ENCODE measurements at places on chromosomes 3 and 15.

GRCh38 chr3:74643636-74644035 is 29.2 kb upstream of the CNTN3 start:
- no peak for DNase-seq

GRCh38 chr3:5787861-5788488 is 600.5 kb downstream of the EDEM1 start:
- no peak for DNase-seq

- no peak for DNase-seq
These were observed 16.7 kb downstream of the SMAD3 start for GRCh38 chr15:67082007-67082536.

GRCh38 chr3:61805510-61806080 is 244.2 kb downstream of the PTPRG start:
- DNase-seq, result no peak

DNA sequence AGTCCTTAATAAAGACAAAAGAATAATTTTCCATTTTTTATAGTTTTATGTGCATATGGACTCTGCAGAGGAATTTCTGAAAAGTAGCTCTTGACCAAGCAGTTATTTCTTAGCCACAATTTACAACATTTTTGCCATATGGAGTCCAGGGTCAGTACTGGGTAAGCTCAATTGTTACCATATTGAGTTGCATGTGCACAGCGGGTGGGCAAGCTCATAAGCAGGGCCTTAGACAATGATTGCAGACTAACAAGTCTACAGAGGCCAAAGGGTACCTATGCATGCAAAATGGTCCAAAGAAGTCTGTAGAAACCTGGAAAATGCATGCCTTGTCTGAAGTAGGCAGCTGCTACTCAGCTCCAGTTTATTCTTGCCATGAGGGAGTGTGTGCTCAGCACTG is 19.0 kb upstream of the ARHGEF26 start:
- no peak for DNase-seq

- DNase-seq, result no peak
These were observed 21.6 kb downstream of the PLA2G4B start for GRCh38 chr15:41860049-41860828.

- DNase-seq, result no peak
These were observed 29.6 kb upstream of the CEMIP start for GRCh38 chr15:80749589-80749988.

DNA sequence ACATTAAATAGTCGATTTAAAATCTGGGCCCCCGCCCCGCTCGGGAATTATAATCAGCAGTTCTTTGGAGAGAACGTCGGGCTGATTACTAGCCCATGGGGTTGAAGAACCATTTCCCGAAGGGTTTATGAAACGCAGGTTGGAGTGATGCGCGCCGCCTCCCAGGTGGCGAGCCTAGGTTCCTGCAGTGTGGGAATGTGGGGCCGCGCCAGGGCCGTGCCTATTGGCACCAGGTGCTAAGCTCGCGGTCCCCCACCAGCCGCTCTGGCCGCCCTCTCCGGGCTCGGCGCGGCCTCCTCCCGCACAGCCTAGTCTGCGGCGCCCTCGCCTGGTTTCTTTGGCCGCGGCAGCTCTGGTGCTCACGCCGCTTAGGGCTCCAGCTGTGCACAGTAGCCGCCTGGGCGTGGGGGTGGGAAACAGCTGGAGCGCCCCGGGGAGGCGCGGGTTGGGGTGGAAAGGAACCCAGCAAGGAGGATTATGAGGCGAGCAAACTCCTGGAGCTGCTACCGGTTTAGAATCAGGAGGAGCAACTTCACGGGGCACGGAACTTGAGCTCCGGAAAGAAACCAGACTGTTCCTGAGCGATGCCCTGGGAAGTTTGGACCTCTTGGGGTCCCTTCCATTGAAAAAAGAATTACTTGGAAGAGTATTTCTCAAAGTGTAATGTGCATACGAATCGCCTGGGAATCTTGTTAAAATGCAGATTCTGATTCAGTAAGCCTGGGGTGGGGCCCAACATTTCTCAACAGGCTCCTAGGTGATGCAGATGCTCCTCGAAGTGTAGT is 5.6 kb upstream of the MECOM start:
- no peak for DNase-seq

GRCh38 chr3:191262650-191263049 is 63.6 kb downstream of the OSTN start:
- no peak for DNase-seq

- DNase-seq, result no peak
These were observed 2.4 kb downstream of the TRPM1 start for GRCh38 chr15:31098953-31099740.

DNA sequence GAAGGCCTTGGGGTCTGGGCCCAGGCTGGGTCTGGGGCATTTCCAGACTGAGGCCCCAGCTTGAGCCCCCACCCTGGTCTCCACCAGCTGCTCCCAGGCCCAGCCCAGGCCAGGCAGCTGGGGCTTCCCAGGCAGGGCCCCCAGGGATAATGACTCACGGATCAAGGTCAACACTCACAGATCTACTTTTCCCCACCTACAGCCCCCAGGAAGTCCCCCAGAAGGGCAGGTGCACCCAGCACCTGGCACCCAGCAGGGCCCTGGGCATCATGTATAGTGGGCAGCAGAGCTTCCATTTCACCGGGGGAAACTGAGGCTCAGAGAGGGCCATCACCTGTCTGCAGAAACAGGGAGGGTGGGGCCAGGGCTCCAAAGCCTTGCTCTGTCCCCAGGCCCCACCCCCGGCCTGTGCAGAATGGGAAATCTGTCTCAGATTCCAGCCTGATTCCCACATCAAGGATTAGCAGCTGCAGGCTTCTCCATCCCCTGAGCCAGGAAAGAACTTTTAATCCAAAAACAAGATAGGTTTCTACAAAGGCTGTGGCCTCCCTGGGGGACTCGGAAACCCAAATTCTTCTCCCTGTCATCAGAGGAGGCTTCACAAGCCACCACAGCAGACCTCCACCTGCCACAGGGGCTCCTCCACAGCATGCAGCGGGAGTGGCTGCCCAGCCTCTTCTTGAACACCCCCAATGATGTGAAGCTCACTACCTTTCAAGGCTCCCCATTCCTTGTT is 49.8 kb downstream of the IQSEC1 start:
- DNase-seq, result no peak

GRCh38 chr3:101825904-101826445 is 23.3 kb upstream of the NFKBIZ start:
- DNase-seq, result no peak

DNA sequence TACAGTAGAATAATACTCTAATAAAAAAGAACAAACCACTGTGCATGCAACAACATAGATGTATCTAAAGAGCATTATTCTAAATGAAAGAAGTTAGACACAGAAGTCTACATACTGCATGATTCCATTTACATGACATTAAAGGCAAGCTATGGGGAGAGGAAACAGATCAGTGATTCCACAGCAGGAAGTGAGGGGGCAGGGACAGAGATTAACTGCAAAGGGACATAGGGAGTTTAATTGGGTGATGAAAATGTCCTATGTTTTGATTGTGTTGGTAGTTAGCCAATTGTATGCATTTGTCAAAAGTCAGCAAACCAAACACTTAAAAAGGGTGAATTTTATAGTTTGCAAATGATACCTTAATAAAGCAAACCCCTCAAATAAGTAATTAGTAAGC is 13.8 kb downstream of the CRYGS start:
- no peak for DNase-seq

DNA sequence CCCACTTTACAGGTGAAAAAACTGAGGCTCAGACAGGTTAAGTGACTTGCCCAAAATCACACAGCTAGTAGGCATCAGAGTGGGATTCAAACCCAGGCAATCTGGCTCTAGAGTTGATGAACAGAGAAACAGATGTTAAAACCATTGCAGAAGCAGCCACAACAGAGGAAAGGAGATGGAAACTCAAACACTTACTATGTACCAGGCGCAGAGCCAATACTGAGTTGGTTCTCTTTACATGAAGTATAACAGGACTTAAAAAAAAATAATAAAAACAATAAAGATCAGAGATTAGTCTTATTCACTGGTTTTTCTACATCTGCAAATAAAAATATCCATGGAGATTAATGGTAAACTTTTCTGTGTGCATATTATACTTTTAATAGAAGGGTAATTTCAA is 84.9 kb upstream of the SPATA12 start:
- DNase-seq, result no peak

DNA sequence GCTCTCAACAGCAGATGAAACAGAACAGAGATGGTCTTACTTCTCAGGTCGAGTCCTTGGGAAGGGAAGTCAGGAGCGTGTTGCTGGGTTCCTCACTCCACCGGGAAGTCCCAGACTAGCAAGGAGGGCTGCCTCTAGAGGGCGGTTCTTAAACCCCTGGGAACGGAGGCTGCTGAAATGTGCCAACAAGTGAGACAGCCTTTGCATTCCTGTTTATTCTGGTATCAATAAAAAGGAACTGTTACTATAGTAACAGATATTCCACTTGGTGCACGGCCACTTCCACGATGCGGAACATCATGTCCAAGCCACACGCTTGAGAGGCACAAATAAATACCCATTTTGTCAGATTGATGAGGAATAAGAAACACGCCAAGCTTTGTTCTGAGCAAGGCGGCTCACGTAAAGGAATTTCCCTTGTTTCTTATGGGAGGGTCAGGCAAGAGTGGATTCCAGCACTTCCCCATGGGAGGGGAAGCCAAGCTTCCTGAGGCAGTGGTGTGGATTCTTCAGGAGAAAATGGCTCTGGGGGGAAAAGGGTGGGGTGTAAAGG is at the start of gene FAM107A:
FAM107A (minus strand) TSS at position 123 of the 553 bp plus-strand sequence. CDS start 7,531 bp downstream, outside the sequence.
- no peak for DNase-seq

- DNase-seq, result no peak
These were observed 67.4 kb downstream of the ATP10A start for GRCh38 chr15:25795712-25796111.

DNA sequence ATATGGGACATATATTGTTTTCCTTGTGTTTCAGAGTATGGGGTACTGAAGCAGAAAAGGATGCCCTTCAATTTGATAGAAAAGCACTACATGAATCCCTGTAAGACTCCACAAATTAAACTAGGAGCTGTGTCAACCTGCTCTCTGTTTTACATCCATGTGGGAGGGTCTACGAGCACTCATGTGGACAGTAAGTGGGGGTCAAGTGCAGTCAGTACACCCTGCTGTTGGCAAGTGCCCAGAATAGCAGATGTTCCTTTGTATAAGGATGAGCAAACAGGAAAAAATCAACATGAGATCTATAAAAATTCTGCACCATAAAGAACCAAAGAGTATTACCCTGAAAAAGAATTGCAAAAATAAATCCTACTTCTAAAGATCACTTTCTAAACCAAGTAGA is 659.9 kb downstream of the SI start:
- peak; percentile 89 for DNase-seq

GRCh38 chr3:119555309-119555735 is 4.1 kb downstream of the CD80 start:
- no peak for DNase-seq

DNA sequence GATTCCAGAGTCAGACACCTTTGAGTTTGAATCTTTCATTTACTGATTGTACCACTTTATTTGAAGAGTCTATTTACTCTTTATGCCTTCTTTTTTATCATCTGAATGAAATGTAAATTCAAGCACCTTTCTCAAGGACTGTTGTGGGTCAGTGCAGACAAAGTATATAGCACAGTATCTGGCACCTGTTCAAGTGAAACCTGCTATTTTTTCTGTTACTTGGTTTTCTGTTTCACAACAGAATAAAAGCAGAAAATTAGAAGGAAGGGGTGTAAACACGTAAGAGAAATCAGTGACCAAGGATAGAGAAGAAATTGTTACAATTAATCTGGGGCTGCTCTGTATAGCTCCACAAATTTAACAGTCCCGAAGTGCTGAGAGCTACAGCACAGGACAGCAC is 357.4 kb downstream of the RSL24D1 start:
- DNase-seq, result no peak

GRCh38 chr3:111846039-111846438 is 13.0 kb upstream of the PHLDB2 start:
- DNase-seq, result no peak

- DNase-seq, result no peak
These were observed at the start of gene CORO2B for GRCh38 chr15:68578980-68579935. Gene CORO2B, plus strand, starts transcription at chr15:68578993. Its CDS starts 270 bp downstream, at chr15:68579263.

DNA sequence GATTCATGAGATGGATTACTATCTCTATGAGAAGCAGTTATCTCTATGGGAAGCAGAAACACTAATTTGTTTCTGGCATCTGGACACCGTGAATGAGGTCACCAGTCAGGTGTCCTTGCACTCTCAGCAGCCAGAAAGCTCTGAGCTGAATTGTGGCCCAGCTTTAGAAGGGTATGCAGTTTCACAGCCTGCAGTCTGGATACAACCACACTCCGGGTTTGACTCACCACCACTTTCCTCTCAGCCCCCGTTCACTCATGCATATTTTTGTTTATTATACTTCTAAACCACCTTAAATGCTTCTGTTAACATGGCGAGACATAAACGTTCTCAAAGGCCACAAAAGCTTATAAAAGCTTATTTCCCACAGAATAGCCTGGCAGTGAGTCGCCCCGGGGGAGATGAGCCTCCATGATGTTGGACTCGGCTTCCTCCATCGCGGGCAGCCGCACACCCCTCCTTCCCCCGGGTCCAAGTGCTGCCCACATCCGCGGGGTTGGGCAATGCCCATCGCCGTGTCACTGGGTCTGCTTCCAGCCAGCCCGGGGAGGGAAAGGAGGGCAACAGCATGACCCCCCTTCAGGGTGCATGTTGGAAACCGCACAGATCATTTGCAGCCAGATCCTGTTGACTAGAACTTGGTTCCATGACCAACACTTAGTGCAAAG is 16.8 kb upstream of the SLC41A3 start:
- DNase-seq, result no peak
